ENCODE measurements at places on chromosomes 2 and 18.

GRCh38 chr2:31235504-31235902 is 1.6 kb downstream of the EHD3 start:
- no peak for DNase-seq

- no peak for DNase-seq
These were observed 127.1 kb downstream of the ETAA1 start for GRCh38 chr2:67524213-67524612.

DNA sequence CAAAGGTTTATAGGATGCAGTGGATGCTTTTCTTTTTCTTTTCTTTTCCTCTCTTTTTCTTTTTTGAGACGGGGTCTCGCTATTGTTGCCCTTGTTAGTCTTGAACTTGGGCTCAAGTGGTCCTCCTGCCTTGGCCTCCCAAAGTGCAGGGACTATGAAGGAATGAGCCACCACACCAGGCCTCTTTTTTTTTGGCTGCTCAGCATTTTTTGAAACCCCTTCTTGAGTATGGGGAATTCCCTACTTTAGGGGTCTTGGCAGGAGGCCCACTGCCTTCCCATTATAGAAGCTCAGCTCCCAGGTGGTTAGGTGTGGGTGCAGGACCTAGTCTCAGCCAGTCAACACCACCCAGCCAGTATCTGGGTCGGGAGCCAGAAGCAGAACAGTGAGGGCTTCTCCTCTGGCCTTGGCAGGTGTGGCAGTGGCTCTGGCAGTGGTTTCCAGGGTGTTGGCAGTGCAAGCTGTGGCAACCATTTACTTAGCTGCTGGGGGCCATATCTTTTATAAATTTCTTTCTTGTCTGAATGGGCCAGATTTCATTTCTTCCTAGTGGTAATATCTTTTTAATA is 51.4 kb upstream of the ACYP2 start:
- no peak for DNase-seq

GRCh38 chr2:104431701-104432121 is 422.2 kb upstream of the POU3F3 start:
- DNase-seq, result no peak

- no peak for DNase-seq
These were observed 11.8 kb downstream of the CAVIN2 start for GRCh38 chr2:191835100-191835499.

DNA sequence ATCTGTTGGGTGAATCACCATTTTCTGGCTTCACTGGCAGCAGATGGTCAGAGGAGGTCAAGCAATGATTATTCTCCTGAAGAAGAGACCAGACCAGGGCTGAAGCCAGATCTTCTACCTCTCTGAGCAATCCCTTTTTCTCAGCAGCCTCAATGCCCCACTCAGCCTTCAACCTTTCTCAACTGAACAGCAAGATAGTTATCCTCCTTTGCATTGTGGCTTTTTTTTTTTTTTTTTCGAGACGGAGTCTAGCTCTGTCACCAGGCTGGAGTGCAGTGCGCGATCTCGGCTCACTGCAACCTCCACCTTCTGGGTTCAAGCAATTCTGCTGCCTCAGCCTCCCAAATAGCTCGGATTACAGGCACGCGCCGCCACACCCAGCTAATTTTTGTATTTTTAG is 50.5 kb downstream of the ZFP36L2 start:
- DNase-seq, result no peak

- DNase-seq, result no peak
These were observed 168.3 kb upstream of the POU3F3 start for GRCh38 chr2:104685591-104685990.

DNA sequence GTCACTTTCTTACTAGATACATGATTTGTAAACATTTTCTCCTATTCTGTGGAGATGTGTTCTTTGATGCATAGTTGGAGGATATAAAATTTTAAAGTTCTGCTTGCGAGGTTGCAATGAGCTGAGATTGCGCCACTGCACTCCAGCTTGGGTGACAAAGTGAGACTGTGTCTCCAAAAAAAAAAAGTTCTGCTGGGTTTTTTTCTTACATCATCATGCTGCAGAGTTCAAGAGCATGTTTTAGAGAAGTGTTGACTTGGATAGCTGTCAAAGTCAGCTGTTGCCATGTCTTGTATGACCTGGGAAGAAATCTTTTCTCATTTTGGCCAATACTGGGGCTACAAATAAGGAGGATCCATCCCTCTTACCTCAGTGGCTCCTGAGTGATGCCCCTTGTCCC is 71.3 kb downstream of the UGGT1 start:
- DNase-seq, result no peak

DNA sequence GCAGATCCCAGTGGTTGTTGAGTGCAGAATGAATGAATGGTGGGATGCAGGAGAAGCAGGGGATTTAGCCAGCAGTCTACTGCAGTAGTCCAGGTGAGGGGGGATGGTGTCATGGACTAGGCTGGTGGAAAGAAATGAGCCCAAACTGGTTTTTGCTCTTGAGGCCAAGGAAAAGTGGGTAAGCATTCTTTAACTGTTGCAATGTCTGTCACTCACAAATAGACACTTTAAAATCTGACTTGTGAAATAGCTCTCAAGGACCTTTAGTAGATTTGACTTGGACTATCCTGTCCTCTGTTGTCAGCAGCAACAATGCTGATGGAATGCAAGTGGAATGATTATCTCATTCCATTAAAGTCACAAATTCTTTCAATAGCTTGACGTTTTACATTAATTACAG is 37.5 kb upstream of the STK17B start:
- no peak for DNase-seq

DNA sequence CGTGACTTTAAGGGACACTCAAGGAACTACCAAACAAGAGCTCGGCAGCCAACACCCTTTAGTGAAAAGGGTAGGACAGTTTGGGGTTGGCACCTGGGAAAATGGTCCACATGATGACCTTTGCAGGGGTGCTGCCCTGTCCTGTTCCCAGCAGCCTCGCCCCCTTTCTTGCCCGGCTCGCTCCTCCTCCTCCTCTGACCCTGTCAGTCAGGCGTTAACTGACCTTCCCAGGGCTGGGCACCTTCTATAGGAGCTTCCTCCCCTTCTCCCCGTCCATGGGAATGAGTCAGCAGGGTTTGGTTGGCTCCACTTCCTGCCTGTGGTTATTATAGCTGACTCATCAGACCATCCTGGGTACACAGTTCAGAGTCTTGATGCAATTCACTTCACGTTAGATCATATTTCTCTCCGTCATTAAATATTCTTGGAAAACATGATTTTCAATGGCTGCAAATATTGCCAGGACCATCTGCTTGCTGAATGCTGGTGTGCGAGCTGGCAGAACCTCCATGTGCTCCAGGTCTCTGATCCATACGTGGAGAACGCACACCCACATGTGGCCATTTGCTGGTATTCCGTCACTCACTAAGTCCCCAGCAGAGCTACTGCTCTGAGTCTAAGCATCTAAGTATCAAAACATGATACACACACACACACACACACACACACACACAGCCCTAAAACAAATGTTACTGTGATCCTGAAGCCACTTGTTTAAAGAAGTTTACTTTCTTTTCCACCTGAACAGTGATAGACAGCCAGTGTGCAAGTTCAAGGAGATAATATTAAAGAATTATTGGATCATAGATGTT is 185.0 kb downstream of the ANAPC1 start:
- DNase-seq, result no peak

DNA sequence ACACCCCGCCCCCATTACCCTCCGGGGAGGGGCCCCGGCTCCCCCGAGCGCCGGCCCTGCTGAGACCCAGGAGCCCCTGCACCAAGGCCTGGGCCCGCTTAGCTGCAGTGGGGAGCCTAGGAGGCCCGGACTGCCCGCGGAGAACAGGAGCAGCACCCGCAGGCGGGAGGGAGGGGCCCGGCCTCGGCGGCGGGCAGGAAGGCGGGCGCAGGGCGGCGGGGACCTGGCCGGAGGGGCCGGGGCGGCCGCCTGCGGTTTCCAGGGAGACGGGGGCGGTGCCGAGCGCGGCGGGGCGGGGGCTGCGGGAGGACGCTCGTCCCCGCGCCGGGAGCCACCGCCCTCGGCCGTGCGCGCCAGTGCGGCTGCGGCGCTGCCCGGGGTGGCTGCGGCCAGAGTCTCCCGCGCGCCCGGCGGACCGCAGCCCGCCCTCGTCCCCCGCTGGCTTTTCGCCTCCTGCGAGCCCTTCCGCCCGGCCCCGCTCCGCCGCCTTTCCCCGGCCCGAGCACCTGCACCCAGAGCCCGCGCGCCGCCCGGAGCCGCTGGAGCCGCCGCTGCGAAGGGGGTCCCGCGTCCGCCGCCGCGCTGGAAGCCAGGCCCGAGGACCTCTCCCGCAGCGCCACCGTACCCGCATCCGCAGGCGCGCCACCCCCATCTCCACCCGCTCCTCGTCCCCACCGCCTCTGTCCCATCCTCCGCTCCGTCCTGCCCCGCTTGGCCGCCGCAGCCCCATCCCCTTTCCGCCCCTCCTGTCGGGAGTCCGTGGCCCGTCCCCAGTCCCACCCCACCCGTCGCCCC is 17.2 kb downstream of the GPC1 start:
- DNase-seq, result no peak

- no peak for DNase-seq
These were observed 555.8 kb downstream of the NRXN1 start for GRCh38 chr2:50476174-50476573.

DNA sequence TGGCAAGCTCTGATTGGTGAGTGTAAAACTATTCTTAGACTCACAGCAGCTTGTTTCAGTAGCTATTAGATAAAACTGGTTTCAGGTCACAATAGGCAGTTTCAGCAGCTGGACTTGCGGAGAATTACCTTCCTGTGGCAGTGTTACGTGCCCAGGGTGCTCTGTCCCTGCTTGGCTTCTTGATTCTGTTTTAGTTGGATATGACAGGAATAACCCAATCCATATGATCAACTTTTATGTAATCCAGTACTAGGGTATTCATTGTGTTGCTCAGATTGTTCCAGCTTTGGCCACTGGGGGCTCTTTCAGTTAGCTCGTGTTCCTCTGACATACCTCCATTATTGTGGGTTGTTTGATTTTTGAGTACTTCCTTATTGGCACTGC is 43.1 kb downstream of the INPP4A start:
- DNase-seq, result no peak

DNA sequence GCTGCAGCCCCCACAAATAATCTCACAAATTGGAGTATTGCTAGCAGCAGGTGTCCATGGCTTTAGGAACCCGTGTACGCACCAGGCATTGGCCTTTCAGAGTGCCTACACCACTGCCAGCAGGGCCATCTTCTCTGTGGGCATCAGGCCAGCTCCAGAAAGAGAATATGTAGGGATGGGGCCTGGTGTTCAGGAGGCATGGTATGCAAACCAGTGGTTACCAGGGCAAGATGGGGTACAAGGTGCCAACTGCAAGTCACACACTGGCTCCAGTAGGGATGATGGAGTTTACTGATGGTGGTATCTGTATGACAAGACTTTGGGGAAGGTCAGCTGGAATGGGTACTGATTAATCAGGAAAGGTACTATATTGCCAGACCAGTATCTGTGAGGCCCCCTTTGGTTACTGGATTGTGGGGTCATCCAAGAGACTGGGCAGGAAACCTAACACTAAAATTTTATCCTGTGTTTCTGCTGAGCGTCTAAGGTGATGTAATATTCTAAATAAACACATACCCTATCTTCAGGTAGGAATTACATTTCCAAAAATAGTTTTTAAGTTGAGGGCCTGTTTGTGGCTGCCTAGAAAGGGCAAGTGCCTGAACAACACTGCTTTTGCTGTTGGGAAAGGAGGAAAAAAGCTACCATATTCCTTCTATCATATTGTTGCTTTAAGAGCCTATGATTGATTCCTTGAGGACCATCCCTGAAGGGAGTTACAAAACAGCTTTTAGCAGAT is 9.0 kb downstream of the CNOT9 start:
- DNase-seq, result no peak

GRCh38 chr18:50806208-50806616 is 13.6 kb downstream of the MRO start:
- DNase-seq, result no peak

DNA sequence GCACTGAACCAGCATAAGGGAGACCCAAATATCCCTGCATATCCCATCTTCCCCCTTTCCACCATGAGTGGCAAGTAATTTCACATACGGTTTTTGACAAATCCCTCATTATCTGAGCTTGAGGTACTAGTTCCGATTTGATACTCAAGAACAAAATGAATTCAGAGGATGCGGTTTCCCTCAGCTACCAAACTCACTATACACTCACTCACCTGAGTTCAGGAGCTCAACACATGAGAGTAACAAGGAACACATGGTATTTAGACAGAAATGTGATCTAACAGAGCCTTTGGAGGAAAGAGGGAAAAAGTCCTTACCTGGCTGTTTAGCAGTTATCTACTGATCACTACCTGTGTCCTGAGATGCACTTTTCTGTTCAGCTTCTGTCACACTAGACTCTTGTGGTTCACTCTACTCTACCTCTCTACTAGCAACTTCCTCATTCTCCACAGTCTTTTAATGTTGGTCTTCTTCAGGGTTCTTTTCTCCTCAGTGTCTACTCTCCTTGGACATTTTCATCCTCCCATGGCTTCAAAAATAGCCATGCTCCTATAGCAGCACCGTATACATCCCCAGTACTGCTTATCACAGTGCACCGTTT is 25.1 kb downstream of the ASXL2 start:
- no peak for DNase-seq

DNA sequence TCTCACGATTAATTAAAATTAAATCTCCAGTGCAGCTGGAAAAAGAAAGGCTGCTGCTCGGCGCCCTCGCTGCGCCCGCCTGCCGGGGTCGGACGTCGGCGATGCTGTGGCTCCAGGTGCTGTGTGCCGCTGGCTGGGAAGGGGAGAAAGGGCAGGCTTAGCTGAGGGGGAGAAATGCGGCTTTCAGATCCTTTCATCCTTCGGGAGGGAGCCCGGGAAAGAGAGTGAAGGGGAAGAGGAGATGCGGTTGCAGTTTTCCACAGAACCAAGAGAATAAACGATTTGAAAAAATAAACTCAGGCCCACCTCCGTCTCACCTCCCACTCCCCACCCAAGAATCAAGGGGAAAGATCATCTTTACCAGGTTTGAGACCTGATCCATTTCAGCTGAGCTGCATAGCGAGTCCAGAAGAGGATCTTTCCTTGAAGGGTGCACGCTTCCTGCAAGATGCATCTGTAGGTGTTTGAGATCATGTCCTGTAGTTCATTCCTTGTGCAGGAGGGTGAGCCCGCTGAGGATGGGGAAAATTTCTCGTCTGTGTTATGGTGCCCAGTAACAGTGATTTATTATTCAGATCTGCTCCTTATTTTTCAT is 495 bp downstream of the TMEM169 start:
- DNase-seq, result no peak

GRCh38 chr2:147463881-147464520 is 380.8 kb upstream of the ACVR2A start:
- no peak for DNase-seq

GRCh38 chr2:234673961-234674759 is 177.3 kb upstream of the ARL4C start:
- no peak for DNase-seq

DNA sequence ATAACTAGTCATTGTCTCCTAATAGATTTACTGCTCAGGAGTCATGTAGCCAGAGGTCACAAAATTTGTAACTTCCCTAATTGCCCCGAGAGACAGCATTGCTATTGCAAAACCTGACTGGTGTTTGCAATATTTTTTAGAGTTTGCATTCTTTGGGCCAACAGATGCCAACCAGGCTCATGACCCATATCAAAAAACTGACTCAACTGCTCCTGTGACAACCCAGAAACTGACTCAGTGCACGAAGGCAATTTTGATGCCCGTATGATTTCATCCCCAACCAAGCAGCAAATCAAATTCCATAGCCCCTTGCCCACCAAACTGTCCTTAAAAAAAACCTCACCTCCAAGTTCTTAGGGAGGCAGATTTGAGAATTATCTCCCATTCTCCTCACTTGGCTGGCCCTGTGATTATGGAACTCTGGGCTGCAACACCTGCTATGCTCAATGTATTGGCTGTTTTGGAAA is 951.3 kb downstream of the TSN start:
- no peak for DNase-seq

Measured in GM12892 (cell line).